ENCODE measurements at places on chromosomes 3 and 15.
A peak's percentile ranks its signal among the peaks of the same experiment; 100 is the strongest.

- DNase-seq = no peak
These were observed 125.4 kb upstream of the SPATA16 start for GRCh38 chr3:173266441-173266840.

DNA sequence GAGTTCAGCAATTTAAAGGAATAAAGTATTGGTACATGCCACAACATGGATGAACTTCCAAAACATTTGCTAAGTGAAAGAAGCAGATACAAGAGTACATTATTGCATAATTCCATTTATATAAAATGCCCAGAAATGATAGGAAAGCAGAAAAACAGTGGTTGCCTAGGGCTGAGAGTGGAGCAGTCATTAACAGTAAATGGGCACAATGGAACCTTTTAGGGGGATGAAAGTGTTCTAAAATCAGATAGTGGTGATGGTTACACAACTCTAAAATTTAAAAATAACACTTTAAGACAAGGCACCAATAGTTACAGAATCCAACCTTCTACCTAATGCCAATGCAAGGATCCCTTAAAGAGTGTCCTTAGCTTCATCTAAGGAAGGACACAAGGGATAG lies 34.6 kb downstream of the MSL2 start:
- no peak for DNase-seq

DNA sequence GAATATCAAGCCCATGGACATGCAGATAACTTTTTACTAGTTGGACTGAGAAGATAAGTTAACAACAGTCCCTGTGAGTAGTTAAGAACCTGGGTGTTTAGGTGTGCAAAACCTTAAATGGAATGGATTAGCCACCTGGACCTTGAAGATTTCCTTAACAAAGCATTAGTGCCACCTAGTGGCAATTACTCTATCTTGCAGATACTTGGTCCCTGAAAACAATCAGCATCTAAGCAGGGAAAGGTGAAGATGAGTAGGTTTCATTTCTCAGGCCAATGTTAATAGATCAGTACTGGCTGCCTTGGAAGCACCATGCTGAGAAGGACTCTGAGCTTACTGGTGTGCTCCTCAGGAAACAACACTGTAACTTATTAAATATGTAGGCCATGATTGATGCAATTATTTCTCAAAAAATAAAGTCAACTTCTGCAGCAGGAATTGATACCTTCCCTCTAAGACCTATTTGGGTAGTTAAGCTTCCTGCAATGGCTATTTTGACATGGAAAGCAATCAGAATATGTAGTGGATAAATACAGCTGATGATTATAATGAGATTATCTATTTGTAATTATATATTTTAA lies 329.4 kb downstream of the TBC1D5 start:
- DNase-seq = peak; percentile 13

- DNase-seq = no peak
These were observed 82.0 kb downstream of the HHLA2 start for GRCh38 chr3:108378153-108378951.

DNA sequence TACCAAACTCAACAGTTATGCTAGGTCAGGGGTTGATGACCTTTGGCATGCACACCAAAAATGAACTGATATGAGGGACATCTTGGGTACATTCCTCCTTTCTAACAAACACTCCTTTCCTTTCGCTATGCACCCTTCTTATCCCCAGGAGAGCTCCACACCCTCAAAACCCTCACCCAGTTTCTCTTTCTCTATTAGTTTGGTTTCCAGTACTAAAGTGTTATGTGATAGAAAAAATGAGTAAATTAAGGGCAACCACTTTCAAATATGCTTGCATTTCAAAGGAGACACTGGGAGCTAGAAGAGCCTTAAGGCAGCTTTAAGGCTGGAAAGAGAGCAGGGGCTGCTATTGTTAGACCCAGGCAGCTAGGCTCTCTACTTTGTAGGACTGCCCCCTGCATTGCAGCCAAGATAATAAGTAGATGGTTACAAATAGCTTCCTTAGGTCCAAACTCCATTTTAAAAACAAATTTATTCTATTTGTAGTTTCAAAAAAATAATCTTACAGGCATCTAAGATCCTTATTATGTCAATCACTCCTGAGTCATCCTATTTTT lies 244.3 kb downstream of the ZIC1 start:
- DNase-seq = no peak

GRCh38 chr3:187919048-187919447 lies 173.8 kb upstream of the BCL6 start:
- DNase-seq = no peak

DNA sequence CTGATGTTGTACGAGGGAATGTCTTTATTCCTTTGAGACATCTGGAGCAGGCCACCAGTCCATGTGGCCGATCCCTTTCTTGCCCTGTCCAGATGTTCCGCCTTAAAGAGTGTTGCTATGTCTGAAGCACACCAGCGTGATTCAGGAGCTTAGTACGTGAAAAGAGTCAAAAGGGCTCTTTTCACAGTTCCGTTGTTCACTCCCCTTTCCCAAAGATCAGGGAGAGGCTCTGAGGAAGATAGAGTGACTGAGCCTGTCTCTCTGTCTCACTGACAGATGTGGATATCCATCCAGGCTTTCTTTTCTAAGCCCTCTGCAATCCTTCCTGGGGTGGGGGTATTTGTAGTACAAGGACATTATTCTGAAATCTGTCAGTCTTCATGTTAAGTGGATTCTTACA lies 262.5 kb upstream of the LRTM1 start:
- no peak for DNase-seq

DNA sequence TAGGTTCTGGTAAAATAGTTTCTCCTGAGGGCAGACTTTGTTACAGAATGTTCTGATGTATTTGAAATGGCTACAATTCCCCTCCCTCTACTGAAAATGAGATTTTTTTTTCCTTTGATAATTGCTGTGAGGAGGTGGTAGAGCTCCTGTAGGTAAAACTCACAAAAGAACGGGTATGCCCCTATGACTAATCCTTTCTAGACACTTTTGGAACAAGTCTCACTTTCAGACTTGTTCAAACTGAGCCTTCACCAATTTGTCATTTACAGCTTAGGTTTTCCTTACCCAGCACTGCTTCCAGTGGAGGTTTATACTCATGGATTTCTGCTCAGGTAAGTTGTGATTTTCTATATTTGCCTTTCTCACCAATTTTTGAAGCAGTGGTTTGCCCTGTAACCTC lies 115.6 kb downstream of the NLGN1 start:
- DNase-seq = no peak

- DNase-seq = no peak
These were observed 127.8 kb downstream of the EPHB1 start for GRCh38 chr3:134922866-134923265.

DNA sequence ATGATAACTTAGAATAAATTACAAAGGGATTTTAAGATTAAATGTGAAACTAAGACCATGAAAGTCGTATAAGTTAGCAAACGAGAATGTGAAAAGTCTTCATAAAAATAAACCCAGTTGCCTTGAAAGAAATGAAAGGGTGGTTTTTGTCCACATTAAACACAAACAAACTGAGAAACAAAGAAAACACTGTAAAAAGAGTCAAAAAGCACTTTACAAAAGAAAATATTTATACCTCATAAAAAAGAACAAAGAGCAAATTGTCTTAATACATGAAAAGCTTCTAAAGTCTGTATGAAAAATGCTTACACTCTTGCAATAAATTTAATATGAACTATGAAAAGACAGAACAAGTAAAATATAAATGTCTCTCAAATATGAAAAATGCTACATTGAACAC lies 865.9 kb upstream of the CADM2 start:
- DNase-seq = no peak

DNA sequence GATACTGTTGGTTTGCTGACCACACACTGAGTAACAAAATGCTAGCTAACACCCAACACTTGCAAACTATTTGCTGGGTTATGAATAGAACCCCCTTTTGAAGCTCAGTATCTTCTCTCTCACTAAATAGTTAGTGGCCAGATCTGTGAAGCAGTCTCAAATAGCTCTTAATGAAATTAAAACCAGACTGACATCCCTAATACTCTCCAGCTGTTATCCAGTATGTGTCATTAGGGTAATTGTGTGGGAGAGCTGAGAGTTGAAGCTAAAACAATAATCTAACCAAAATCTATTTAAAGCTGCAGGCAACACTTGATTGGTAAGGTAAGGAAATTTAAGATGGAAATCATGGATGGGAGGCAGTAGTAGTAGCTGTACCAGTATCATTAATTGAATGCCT lies 110.4 kb upstream of the RORA start:
- DNase-seq = no peak

DNA sequence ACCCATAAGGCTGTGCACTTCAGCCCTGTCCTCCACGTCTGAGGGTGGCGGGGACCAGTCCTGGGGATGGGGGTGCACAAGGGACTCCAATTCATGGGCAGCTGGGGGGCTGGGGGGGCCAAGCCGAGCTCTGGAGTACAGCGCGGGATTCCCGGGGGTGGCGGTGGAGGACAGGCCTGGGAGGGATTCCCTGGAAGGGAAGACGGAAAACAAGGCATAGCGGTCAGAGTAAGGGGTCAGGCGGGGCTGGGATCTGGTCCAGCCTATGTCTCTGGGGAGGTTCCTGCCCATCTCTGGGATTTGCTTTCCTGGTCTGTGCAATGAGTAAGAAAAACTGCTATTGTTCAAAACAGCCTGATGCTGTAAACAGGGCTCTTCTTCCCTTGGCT lies 8.1 kb upstream of the IGDCC3 start:
- DNase-seq = no peak

DNA sequence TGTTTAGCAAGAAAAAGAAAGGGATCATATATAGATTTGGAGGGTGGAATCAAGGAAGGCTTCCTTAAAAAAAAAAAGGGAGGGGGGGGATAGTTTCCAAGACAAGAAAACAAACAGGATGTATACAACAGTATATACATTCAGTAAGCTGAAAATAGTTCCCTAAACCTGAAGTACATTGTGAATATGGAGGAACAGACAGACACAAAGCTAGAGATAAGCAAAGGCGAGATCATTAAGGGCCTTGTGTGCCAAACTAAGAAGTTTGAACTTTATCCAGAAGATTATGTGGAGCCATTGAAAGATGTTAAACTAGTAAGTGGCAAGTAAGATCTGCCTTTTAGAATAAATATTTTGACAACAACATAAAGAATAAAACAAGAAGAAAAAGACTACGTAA lies 93.3 kb upstream of the IMPG2 start:
- DNase-seq = no peak

GRCh38 chr15:68315495-68316031 lies 38.0 kb downstream of the FEM1B start:
- no peak for DNase-seq

GRCh38 chr3:53846134-53846850 lies at the start of the genes CHDH and IL17RB:
Gene CHDH, minus strand, starts transcription at chr3:53846419. Its CDS starts 22,411 bp downstream, at chr3:53824008.
Gene IL17RB, plus strand, starts transcription at chr3:53846568. Its CDS starts 21 bp downstream, at chr3:53846589.
- peak; percentile 19 for DNase-seq

- no peak for DNase-seq
These were observed 37.8 kb downstream of the SSUH2 start for GRCh38 chr3:8606701-8607231.

DNA sequence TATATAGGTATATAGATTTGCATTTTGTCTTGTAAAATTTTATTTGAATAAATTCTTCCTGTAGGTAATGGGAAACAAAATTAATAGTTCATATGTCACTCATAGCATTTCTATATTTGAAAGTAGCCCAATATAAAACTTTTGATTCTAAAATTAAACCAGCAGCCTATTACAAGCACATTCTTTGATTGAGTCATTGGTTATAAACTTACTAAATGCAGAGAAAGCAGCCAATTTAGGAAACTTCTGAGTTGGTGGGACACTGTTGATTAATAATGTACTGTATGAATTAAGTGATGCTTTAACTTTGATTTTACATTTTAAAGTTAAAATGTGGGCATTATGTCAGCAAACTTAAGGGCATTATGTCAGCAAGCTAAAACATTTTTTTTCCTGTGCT lies 34.5 kb downstream of the NR1D2 start:
- DNase-seq = no peak

DNA sequence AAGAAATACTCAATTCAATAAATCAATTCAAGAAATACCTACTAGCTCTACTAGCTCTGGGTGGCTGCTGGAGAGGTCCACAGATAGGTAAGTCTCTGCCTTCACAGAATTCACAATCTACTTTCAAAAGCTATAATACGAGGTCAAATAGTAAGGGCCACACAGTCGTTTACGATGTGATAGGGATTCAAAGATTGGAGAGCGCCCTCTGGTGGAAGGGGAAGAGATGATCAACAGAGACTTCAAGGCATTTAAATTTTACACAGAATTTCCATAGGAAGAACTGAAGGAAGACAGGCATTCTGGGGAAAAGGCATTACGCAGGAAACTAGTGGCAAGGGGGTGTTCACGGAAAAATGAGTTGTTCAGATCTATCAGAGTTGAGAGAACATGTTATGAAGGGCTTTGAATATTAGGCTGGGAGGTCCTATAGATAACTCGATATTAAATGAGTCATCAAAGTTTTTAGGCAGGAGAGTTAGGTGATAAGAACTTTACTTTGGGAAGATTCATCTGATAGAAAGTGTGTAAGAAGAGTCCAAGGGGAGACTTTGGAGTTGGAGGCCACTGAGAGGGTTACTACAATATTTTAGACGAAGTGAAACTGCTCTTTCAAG lies 128.8 kb downstream of the FRMD5 start:
- DNase-seq = peak; percentile 79

GRCh38 chr15:43868406-43868805 lies 41.6 kb downstream of the WDR76 start:
- DNase-seq = peak; percentile 79

Data from NCI-H1436 (cell line).